Activated CD4-positive, alpha-beta T cell treated with anti-CD3 and anti-CD28 coated beads, Interleukin-2, amount 50 U/mL, for 24 hours (primary cell): ENCODE measurements at places on chromosomes 5 and 9.

DNA sequence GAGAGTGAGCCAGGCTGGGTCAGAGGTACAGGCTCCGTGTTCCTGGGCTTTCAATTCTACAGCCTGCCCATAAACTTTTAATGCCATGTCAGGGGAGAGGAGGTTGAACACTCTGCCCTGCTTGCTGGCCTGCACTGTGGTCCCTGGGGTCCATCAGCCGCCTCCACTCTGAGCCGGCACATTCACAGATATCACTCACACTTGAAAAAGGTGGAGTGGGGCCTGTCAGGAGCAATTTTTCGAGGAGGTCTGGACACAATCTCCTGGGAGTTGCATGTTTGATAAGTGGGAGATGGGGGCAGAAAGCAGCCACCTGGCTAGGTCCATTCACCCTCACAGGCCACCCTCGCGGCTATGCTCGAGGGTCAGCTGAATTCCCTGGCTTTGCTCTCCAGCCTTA is 22.9 kb downstream of the S1PR3 start:
- DNase-seq = no peak

GRCh38 chr5:34675857-34676256 is 19.7 kb downstream of the RAI14 start:
- DNase-seq = no peak

- DNase-seq = no peak
Observed at GRCh38 chr5:135829681-135830383, 4.6 kb upstream of the SLC25A48 start.

GRCh38 chr9:92467041-92467440 is 15.3 kb downstream of the ASPN start:
- DNase-seq = no peak

DNA sequence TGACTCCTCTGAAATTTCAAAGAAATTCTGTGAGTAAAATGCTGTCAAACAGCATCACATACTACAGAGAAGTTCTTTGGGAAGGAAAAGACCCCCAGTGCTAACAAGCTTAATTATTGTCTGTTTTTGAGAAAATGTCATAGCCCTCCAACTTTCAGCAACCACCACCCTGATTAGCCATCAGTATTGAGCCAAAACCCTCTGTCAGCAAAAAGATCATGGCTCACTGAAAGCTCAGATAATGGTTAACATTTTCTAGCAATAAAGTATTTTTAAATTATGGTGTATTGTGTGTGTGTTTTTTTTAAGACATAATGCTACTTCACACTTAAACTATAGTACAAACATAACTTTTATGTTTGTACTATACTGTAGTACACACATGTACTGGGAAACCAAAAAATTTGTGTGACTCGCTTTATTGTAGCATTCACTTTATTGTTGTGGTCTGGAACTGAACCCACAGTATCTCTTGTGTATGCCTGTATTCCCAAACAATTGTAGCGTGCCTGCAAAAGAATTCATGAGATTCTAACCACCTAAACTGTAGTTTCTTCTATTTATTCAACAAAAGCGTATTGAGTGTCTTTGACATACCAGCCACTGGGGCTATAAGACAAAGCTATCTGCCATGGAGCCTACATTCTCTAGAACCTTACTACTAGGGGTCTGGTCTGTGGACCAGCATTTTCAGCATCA is 31.6 kb downstream of the TLE4 start:
- DNase-seq = no peak

DNA sequence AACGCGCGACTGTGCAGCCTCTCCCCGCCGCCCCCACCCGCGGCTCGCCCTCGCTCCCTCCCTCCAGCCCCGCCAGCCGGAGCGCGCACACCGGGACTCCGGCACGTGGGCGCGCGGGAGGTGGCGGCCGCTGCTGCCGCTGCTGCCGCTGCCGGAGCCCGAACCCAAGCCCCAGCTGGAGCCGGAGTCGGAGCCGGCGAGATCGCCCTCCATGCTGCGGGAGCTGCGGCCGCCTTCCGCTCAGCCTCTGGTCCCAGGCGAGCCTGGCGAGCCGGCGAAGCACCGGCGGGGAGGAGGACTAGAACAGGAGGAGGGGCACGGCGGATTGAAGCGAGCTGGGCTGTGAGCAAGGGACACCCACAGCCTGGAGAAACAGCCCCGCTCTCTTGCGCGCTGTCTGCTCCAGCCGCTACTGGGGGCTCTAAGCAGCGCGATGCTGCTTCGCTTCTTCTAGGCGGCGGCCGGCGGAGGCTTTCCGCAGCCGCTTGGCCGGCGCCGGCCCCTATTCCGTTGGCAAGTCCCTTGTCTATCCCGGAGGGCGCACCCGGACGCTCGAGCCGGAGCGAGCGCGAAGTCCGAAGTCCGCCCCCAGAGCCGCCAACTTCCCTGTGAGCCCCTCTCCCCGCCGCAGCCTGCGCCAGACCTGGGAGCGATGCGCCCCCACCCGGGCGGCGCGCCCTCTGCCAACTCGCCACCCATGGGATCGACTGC is 598.7 kb upstream of the SGCD start:
- no peak for DNase-seq

DNA sequence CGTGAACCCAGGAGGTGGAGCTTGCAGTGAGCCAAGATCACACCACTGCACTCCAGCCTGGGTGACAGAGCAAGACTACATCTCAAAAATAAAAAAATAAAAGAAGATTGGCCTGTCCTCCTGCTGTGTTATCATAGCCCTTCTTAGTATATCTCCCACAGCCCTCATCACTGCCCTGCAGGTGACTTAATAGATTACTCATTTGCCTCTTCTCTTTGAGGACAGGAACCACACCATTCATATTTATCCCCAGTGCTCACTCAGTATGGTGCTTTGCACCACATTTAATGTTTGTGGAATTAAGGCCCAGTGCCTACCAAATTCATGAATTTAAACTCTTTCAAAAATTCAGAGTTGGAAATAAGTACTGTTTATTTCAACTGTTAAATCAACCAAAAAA is 10.3 kb downstream of the IDNK start:
- DNase-seq = no peak

DNA sequence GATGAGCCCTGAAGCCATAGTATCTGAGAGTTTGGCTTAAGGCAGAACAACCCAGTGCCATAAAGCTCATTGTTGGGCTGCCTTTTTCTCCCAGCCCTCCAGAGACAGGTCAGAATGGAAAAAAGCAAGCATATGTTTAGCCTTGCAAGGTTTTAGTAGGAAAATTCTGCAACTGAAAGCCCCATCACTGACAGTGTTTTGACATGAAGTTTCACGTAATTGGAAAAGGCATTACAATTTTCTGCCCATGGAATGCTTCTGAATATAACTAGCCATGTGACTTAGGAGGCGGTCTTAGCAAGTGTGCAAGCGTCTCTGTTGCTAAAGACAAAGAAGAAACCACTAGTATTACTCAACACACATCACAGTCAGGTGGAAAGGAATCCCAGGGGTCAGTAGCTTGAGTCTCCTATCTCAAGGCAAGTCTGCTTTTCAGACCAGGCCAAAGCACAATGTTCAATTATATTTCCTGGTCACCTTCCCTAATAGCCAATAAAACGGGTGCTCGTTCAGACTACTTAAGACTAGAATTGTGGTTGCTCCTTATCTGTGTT is 117.6 kb downstream of the CARTPT start:
- DNase-seq = no peak

GRCh38 chr9:76176171-76176570 is 218.1 kb downstream of the RFK start:
- no peak for DNase-seq

- no peak for DNase-seq
Observed at GRCh38 chr5:58115811-58116210, 344.1 kb downstream of the PLK2 start.

DNA sequence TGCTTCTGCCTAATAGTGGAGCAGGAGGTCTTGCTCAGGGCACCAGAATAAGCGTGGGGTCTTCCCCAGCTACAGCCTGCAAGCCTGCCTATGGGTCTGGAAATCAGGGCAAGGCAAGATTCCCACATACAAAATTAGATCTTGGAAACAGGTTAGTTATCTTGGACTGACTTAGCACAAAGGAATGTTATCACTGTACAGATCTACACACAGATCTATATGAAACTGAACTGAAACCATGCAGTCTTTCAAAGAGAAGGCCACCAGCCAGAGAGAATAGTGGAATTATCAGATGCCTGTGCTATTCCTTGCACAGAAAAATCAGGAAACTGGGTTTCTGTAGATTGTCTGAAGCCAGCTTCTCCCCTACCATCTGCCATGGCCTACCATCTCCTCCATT is 585.7 kb downstream of the ACTL7B start:
- DNase-seq = no peak

DNA sequence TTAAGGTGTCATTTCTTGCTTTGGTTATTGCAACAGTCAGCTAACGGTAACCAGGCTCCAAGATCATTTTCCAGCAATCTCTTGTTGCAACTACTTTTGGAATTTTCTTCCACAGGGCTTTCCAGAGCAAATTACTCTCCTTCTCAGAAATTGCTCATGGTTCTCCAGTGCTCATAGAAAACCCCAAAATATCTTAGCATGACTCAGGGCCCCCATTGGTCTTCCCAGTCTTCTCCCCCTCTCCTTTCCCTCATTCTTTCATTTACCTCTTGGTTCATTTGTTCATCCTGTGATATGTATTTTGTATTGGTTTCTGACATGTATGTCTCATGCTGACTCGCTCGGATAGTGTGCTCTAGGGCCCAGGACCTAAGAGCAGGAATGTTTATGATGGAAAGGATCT is 35.6 kb downstream of the WWC1 start:
- no peak for DNase-seq

DNA sequence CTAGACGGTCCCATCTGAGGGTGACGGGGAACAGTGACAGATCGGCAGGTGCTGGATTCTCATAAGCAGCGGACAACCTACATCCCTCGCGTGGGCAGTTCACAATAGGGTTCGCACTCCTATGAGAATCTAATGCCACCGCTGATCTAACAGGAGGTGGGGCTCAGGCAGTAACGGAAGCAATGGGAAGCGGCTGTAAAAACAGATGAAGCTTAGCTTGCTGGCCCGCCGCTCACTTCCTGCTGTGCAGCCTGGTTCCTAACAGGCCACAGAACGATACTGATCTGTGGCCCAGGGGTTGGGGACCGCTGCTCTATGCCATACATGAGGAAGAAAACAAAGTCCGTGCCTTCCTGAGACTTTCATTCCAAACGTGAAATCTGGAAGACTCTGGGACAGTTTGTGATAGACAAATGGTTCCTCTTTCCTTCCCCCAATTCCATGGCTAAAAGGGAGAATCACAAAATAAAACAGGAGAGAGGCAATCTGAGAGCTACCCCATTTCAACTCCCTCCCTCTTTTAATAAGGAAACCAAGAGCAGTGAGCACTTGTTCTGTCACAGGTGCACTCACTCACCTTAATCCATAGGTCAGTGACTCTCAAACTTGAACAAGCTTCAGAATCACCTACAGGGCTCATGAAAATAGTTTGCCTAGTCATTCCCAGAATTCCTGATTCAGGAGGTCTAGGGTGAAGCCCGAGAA is 12.1 kb downstream of the PDCL start:
- DNase-seq = peak; percentile 9

- no peak for DNase-seq
Observed at GRCh38 chr5:58940446-58940845, 357.6 kb downstream of the RAB3C start.

GRCh38 chr5:172874647-172875504 is 40.8 kb downstream of the ERGIC1 start:
- DNase-seq = no peak

DNA sequence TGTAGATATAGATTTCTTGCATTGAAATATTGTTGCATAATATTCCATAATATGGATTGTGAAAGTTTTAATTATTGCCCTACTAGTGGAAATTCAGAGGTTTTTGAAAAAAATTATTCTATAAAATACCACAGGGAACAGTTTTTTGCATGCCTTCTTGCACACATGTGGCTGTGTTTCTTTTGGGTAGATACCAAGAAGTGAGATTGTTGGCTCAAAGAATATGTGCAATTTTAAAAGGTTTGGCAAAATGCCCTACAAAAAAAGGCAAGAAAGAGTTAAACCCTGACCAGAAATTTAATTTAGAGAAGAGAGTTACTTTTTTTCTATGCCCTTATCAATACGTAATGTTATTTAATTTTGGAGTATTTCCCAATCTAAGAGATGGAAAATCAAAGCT is 270.8 kb upstream of the DAPK1 start:
- no peak for DNase-seq
